Suppressor macrophage treated with lipopolysaccharide for 4 hours (primary cell): ENCODE measurements at places on chromosomes 2 and 18.
A peak's percentile ranks its signal among the peaks of the same experiment; 100 is the strongest.

DNA sequence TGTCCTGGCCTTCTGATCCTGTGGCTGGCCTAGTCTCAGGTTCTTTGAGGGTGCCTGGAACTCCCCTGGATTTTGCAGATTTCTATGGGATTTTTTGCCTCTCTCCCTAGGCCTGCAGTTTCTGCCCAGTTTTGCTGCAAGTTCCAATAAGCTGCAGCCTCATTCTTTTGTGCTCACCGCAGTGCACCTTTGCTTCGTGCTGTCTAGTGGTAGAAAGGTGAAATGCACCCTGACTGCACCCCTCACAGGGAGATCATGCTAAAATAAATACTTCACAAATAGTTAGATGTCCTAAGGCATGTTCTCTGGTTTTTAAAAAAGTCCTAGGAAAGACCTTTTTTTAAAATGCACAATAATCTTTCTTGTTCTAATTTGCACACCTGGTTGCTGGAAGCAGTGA, 72.5 kb downstream of the GNAL start:
- DNase-seq: no peak

GRCh38 chr2:44829771-44830170, 111.7 kb upstream of the SIX3 start:
- no peak for DNase-seq

- DNase-seq: no peak
Measured at GRCh38 chr18:32773382-32773712, 524 bp upstream of the KLHL14 start.

DNA sequence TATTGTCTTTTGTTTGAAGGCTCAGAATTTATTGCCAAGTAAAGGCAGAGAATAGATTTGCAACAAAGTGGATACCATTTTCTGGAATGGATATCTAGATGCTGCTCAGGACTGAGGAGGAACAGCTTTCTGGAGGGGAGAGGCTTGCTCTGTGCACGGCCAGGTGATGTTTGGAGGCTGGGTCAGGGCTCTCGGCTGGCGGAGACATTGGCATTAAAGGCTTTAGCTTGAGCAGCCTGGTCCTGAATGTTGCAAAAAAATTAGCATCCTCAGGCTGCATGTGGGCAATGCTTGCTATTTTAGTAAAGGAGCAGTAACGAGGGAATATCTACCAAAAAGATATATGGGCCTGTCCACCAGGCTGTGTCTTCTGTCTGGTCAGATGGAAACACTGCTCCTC, 20.4 kb downstream of the RNF144A start:
- no peak for DNase-seq

DNA sequence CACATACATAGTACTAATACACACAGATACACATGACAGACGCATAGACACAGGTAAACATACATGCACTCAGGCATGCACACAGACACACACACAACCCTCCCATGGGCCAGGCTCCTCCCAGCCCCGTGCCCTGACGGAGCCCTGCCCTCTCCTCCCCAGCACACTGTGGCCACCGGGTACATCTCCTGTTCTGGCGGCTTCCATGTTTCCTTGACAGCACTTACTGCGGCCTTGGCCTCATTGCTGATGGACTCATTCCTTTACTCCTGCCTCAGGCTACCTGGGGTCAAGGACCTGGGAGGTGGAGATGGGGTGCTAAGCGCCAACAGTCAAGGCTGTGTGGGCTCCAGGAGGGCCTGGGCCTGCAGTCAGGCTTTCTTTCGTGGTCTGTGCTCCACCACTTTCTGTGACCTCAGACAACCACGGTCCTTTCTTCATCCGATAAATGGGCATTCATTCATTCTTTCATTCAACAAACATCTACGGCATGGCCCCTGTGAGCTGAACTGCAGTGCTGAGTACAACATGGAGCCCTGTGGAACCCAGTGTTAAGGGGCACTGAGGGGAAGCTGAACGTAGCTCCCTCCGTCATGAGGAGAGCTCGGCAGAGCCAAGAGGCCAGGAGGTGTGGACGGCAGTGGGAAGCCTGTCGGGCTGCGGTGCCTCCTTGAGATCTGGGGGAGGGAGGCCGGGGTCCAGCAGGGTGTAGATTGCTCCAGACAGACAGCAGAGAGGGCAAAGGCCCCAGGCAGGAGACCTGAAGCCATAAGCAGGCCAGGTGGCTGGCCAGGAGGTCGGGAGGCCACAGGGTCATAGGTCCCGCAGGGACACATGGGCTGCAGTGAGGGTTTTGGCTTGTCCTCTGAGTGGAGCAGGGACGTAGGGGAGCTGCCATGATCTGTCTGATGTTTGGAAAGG, 190.4 kb upstream of the HDAC4 start:
- DNase-seq: no peak

DNA sequence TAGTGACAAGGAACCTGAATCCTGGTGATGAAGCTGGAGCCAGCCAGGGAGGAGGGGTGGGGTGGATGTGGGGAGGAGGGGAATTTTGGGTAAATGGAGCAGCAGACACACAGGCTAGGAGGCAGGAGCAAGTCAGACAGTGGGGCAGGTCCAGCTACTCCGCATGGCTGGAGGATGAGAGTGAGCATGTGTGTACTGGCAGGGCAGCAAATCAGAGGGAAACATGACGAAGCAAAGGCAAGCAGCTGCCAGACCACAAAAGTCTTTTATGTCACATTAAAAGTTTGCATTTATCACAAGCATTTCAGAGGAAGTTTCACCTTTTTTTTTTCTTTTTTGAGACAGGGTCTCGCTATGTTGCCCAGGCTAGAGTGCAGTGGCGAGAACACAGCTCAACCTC, 11.9 kb upstream of the KIDINS220 start:
- DNase-seq: no peak

- no peak for DNase-seq
Measured at GRCh38 chr2:179193759-179194394, 70.8 kb downstream of the SESTD1 start.

DNA sequence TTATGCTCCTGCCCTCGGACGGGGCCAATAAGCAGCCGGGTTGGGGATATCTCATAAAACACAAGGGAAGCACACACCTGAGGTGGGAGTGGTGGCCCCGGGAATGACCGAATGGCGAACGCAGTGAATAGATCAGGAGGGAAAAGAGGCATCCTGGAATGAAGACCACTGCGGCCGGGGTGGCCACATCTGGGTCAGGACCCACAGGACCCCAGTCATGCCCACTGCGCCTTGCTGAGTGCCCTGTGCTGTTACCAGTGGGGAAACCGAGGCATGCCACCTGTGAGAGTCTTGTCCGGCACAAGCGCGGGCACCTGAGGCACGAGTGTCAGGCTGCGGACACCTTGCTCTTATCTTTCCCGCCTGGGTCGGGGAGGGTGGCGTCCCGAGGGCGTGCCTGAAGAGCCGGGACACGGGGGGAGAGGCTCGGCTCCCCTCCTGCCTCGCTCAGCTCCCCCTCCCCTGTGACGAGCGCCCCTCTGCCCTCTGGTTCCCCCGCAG, 1.6 kb downstream of the PDCD1 start:
- no peak for DNase-seq

- no peak for DNase-seq
Measured at GRCh38 chr18:65235966-65236624, 514.7 kb upstream of the CDH7 start.

DNA sequence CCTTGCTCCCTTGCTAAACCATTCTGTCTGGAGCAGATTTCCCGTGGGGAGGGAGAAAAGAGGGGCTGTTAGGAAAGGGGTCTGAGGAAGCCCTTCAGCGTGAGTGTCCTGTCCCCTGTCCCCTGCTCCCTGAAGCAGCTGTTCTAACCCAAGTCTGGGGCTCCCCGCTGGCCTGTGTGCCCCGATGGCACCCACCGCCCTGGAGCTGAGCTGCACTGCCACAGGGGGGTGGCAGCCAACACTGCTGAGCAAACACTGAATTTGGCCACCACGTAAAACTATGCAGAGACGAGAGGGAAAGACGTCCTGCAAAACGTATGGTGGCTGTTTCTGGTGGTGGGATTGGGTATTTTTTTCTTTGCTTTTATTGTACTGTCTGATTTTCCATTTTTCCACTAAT, 17.9 kb downstream of the KCNG2 start:
- DNase-seq: no peak

GRCh38 chr2:191012845-191013681, 908 bp downstream of the STAT1 start:
- peak; percentile 75 for DNase-seq

DNA sequence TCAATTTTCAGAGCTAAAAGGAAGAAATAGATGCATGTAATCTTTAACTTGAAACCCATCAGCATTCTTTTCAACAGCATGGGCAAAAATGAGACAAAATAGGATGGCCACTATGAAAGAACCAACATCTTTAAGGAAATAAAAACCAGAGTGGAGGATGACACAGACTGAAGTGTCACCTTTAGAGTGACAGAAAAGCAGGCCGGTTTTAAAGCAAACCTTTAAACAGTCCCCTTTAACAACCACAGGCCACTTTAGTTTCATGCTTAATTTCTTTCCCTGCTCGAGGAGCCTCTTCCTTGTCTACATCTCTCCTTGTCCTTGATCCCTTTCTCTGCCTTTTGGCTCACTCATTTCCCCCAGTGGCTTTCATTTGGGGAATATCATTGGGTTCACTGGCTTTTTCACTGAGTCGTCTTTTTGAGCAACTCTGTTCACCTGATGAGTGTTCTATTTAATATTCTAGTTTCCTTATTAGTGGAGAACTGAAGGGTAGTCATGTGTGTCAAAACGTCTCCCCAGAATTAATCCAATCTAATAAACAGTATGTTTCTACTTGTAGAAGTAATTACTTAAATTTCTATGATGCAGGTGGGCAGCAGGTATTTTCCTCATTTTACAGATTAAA, 72.5 kb downstream of the DOCK10 start:
- DNase-seq: no peak

GRCh38 chr18:79875931-79876461, 75.5 kb downstream of the SLC66A2 start:
- DNase-seq: no peak

GRCh38 chr18:28152754-28153153, 24.2 kb downstream of the CDH2 start:
- DNase-seq: no peak

DNA sequence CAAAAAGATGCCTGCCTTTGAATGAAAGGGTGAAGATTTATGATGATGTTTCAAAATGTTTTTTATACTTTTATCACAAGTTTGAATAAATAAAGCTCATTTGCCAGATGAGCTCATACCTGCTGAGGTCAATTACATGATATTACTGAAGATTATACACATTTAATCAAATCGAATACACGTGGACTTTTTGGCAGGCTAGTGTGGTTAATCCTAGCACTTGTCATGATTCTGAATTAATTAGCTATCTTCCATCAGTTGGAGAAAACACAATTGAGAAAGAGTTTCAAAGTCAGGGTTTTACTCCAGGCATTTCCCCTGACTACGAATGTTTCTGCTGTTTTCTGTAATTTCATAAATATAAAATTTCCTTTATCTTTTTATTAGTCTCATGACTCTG, 54.4 kb downstream of the LRPPRC start:
- DNase-seq: no peak

DNA sequence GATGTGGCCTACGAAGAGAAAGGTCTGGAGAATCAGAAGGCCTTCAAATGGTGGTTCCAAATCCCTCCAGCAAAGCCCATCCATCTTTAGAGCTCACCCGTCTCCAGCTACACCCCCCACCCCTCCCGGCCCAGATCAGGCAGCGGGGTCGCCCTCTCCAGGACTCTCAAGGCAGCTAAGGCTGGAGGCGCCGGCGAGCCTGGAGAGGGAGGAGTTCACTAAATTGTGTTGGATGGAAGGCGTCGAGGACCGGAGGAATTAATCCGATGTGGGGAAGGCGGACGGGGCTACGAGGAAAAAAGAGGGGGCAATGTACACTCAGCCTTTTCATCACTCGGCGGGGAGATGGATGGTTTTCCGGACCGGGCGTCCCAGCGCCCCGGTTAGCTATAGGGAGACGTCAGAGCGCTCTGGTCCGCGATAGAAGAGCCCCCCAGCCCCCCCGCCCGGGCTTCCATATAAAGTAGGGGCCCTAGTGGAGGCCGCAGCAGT, at the start of gene GRP:
Gene GRP (plus strand): TSS at position 487 of the 492 bp plus-strand sequence. CDS start 108 bp downstream, outside the sequence.
- no peak for DNase-seq

GRCh38 chr2:19671311-19671710, 230.5 kb downstream of the TTC32 start:
- DNase-seq: no peak

GRCh38 chr2:205965707-205966106, 120.3 kb downstream of the INO80D start:
- DNase-seq: no peak

DNA sequence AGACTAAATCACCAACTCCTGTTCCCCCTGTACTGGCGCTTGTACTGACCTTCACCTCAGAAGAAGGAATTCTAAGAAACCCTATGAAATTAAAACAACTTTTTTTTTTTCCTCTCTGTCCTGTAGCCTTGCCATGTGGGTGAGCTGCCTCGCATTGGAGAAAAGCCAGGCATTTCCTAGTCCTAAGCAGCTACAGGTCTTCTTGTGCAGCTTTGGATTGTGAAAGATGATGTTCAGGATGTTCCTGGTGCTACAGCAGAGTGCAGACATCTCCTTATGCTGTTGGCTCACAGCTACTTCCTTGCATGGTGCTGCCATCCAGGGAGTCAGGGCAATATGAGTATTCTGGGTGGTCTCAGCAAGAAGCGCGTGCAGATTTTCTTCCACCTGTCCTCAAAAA, 11.9 kb downstream of the PIK3C3 start:
- DNase-seq: no peak

GRCh38 chr18:49459404-49460171, 857 bp downstream of the DYM start:
- DNase-seq: peak; percentile 50

DNA sequence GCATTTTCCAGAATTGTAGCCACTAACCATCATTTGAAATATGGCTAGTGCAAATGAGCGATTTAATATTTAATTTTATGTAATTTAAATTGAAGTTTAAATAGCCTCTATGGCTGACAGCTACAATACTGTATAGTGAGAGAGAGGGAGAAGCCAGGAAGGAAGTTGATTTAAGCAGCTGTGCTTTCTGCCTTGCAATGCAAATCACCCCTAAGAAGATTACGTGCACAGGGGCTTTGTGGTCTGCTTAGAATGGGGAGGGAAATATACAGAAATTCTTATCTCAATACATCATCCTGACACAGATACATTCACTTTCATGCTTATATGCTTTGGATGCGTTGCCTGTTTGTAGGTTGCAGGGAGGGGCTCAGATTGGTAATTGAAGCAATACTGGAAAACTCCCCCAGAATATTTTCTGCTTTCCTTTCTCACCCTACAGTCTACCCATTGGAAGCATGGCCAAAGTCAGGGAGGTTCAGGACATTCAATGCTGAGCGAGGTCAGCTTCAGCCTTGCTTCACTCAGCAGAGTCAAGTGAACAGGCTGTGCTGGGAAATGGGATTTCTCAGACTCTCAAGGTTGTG, 674.0 kb downstream of the CNTNAP5 start:
- DNase-seq: no peak
